ENCODE measurements at places on chromosomes 7 and 10.

GRCh38 chr10:31697271-31698180, 231.1 kb downstream of the ARHGAP12 start:
- no peak for DNase-seq

GRCh38 chr7:117862378-117862777, 10.9 kb downstream of the CTTNBP2 start:
- no peak for DNase-seq

DNA sequence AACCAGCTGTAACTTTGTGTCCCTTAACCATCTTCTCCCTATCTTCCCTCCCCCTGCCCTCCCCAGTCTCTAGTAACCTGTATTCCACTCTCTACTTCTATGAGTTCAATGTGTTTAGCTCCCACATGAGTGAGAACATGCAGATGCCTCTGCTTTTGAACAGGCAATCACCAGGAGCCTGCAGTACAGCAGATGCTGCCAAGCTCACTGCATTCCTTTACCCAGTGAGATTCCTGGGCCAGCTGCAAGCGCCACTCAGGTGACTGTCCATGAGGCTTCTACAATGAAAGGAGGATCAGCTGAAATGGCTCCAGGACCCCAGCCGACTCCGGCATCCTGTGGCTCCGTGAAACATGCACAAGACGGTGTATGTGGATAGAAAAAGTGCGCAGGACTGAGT, 15.7 kb downstream of the GRID1 start:
- DNase-seq = no peak

GRCh38 chr7:131071786-131072504, 255.7 kb upstream of the MKLN1 start:
- DNase-seq = no peak
